Stimulated activated CD4-positive, alpha-beta T cell treated with anti-CD3 and anti-CD28 coated beads, TNF-alpha, amount 100 ng/mL, for 24 hours (primary cell): ENCODE measurements at places on chromosomes 7 and 10.

GRCh38 chr7:26426096-26426495, 134.4 kb downstream of the SNX10 start:
- DNase-seq: no peak

- no peak for DNase-seq
These were observed 55.9 kb downstream of the ITIH5 start for GRCh38 chr10:7610651-7611389.

GRCh38 chr10:33800986-33801385, 466.5 kb upstream of the NRP1 start:
- no peak for DNase-seq

DNA sequence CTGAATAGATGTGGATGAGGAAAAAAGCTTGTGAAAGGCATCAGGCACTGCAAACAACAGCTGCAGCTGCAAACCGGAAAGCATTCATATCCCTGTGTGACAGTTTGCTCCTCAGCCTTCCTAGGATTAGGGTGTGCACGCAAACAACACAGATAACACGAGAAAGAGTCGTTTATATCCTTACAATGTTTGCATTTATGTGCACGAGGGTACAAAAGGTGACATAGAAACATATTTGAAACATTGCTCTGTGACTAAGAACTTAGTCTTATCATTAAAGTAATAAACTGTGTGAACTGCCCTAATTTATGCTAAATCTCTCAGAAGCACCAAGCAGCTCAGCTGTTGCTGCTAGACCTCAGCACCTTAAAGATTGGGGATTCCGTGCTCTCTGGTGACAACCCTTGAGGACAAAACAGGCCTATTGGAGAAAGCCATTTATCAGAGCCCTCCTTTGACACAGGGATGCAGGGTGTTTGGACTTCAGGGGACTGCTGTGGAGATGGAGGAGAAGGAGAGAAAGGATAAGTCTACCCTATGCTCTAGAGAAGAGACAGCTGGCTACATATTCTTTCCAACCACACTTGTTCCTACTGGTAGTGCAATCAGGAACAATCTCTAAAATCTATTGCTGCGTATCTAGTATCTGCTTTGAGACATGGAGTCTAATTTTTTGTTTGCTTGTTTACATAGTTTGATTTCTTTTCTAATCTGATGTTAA, 176.2 kb downstream of the GNAT3 start:
- DNase-seq: no peak

- DNase-seq: no peak
These were observed 49.9 kb downstream of the CALML3 start for GRCh38 chr10:5574642-5575131.

GRCh38 chr7:47456210-47456955, 125.5 kb downstream of the TNS3 start:
- DNase-seq: no peak

- DNase-seq: no peak
These were observed 126.6 kb downstream of the CUX1 start for GRCh38 chr7:101943889-101944600.

- DNase-seq: no peak
These were observed 425.8 kb upstream of the NRP1 start for GRCh38 chr10:33760056-33760943.

DNA sequence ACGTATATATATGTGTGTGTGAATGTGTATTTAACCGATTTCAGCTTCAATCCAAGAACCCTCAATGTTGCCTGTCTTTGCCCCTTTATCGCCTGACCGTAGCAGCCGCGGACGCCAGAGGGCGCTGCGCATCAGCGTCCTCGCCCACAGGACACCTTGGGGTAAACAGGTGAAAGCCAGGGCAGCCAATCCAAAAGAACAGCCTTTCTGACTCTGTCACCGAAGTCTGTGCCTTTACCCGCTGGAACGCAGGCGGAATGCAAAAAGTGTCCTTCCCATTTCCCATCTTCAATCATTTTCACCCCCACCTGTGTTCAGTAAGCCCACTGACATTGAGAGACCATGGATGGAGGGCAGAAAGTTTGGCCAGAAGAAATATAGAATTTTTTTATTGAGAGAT, 3.6 kb downstream of the NXPH1 start:
- DNase-seq: peak; percentile 54

DNA sequence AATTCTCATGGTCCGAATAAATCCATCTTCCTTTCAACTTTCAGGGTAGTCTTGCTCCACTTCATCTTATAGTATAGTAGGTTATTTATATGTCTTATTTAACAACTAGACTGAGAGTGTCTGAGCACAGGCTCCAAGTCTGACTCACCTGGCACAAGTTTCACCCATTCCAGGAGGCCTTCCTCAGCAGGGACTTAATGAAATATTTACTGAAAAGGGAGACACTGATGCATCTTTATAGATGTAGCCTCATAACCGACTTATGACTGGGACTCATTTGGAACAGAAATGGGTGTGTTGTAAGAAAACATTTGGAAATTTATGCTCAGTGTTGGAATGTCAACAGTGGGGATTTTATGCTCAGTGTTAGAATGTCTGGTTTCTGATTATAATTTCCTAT, 59.9 kb downstream of the CH25H start:
- DNase-seq: no peak

- DNase-seq: no peak
These were observed 59.7 kb downstream of the PHTF2 start for GRCh38 chr7:77858278-77858677.

GRCh38 chr10:65394502-65395297, 1531.1 kb upstream of the LRRTM3 start:
- DNase-seq: no peak

DNA sequence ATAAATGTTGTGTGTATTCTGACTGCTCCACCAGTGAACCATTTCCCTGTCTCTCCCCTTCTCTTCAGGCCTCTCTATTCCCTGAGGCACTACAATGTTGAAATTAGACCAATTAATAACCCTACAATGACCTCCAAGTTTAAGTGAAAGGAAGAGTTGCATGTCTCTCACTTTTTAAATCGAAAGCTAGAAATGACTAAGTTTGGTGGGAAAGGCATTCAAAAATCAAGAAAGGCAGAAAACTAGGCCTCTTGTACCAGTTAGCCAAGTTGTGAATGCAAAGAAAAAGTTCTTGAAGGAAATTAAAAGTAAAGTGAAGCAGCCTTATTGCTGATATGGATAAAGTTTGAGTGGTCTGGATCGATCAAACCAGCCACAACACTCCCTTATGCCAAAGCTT, 198.3 kb upstream of the YAE1 start:
- DNase-seq: no peak

GRCh38 chr10:5211696-5212536, 15.3 kb downstream of the AKR1C4 start:
- DNase-seq: no peak

DNA sequence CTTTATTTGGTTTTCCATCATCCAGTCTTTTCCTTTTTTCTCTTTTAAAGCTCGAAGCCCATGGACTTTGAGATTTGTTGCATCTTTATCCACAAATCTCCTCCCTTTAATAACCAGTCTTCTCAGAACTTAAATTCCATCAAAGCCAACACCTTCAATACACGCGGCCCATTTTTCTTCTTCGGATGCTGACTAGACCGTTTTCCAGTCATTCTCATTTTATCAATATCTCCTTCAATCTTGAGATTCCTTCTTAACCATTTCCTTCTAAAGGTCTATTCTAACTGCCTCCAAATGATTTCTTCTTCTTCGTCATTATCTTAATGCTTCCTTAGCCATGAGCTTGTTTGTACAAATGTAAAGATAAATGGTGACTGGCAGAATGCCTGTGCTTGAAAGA, 173.5 kb downstream of the BAMBI start:
- no peak for DNase-seq

- DNase-seq: no peak
These were observed 6.6 kb downstream of the ADAMTS14 start for GRCh38 chr10:70678757-70679489.

GRCh38 chr7:18320971-18321567, 174.5 kb upstream of the HDAC9 start:
- no peak for DNase-seq
